ENCODE measurements at places on chromosomes 2 and 18.

DNA sequence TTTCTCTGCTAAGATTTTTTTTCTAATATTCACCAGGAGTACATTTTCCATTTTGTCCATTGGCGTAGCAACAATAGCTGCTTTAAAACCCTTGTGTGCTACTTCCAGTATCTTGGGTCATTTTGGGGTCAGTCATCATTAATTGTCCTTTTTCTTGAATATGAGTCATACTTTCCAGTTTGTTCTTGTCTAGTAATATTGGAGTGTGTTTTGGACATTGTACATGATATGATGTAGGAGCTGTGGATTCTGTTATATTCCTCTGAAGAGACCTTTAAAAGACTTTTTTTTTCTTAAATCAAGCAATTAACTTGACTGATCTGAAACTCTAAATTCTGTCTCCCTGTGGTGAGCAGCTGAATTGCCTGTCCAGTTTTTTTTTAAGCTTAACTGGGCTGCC lies 40.8 kb downstream of the AGPS start:
- no peak for DNase-seq

DNA sequence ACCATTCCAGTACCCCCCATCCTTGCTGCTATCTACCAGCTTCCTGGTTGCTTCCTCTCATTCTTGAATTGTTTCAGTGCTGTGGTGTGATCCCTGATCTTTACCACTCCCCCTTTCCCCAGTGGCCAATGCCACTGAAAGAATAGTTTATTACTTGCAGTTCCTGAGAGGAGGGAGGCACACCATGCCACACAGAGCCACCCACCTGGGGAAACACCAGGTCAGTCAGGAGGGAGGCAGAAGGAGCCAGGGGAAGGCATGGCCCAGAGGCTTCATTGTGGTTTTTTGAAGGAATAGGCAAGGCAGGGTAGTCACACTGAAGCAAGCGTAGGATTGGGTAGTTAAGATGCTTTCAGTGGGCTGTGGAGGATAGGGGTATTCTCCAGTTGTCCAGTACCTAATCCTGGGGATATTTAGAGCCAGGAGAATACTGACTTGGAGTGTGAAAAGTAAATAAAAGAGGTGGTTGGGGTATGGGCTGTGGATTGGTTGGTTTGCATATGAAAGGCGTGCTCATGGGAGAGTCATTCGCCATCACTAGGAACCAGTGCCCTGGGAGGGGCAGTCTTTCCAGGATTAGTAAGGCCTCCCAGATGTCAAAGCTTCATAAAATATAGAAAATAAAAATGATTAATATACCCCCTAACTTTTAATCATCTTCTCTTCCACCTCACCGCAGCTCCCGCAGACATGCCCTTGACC lies 6.7 kb upstream of the TMEM177 start:
- no peak for DNase-seq

GRCh38 chr2:64634345-64635267 lies 19.1 kb downstream of the SERTAD2 start:
- DNase-seq: no peak

DNA sequence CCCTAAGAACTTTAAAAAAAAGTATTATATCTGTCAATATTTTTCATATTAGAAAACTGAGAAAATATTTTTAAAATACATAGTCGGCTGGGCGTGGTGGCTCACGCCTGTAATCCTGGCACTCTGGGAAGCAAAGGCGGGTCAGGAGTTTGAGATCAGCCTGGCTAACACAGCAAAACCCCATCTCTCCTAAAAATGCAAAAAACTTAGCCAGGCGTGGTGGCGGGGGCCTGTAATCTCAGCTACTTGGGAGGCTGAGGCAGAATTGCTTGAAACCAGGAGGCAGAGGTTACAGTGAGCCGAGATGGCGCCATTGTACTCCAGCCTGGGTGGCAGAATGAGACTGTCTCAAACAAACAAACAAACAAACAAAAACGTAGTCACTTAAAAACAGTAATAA lies 5.1 kb upstream of the KCMF1 start:
- DNase-seq: no peak
